ENCODE measurements at places on chromosomes 11 and 22.

DNA sequence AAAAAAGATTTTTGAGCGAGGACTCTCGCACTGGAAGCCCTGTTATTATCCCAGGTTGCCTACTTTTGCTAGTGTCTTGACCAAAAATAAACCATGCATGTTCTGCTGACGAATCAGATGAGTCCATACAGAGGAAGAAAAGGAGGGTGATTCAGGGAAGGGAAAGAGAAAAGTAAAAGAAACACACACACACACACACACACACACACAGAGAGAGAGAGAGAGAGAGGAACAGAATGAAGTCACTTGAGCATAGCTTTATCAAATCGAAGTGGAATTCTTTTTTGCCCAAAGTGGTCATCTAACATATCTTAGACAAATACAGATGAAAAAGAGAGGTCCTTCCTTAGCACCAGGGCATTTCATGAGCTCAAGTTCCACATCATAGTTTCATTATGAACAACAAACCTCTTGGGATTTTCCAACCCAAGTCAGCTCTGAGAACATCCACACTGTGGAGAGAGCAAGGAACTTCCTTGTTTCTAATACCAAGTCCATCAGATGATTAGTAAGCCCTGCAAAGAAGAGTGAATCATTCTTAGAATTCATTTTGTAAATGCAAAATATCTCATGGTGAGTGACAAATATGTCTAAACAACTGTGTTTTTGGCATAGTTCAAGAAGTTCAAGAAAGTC, 7.7 kb upstream of the MMP12 start:
- no peak for DNase-seq

DNA sequence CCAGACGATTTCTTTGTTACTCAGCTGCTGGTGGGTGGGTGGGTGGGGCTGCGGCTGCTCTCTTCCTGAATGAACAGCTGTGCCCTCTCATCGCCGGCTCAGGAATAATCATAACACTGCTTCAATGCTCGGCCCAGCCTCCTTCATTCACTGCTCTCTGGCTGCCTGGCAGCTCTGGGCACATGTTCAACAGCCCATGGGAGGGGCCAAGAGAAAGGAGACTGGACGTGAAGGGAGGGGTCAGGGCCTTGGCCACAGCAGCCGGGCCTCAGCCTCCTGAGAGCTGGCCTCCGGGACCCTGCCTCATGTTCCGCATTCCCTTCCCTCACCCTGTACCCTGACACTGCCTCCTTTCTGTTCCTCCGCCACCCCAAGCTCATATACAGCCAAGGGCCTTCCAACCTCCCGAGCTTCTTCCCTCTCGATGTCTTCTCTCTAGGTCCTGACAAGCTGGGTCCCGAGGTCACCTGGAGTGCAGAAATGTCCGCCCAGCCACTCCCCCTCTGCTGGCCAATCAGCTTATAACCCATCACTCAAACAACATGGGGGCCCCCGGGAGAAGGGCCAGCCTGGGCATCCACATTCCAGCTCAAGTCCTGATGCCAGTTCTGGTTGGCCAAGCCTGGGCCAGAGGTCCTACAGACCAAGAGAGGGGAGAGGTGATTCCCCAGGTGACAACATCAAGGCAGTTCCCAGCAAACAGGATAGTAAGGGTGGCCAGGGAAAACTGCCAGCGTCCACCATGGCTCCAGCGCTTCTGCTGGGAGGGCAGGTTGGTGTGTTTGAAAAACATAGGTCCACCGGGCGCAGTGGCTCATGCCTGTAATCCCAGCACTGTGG, 3.2 kb upstream of the CSDC2 start:
- DNase-seq, result no peak

DNA sequence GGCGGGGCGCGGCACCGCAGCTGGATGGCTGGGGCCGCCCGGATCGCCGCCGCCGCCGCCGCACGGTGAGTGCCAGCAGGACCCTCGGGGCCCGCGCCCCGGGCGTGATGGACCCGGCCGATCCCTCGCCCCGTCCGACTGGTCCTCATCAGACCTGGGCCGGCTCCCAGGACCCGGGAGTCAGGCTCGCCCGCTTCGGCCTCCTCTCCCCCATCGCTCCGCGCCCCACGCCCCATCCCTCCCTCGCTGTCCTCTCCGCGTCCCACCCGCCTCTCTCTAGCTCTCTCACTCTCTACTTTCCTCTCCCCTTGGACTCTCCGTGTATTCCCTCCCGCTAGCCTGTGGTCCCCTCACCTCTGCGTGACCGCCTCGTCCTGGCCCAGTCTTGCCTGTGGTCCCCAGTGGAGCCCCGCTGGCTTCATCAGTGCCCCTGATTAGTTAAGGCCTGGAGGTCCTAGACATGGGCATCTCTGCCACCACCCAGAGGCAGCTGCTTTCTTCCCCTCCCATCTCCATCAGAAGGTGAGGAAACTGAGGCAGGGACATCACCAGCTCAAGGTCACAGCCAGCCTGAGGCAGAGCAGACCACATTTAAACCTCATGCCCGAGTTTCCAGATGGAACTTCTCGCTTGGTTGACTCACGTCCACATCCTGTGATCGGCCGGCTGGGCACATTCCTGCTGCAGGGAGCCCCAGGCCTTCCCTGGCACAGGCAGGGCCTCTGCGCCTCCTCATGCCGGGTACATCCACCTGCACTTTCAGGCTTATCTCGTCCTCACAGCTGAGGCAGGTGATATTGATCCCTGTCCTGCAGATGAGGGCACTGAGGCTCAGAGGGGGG, 429 bp downstream of the SLC39A13 start:
- DNase-seq, result no peak

- no peak for DNase-seq
These were observed 13.3 kb upstream of the C11orf91 start for GRCh38 chr11:33713856-33714398.

DNA sequence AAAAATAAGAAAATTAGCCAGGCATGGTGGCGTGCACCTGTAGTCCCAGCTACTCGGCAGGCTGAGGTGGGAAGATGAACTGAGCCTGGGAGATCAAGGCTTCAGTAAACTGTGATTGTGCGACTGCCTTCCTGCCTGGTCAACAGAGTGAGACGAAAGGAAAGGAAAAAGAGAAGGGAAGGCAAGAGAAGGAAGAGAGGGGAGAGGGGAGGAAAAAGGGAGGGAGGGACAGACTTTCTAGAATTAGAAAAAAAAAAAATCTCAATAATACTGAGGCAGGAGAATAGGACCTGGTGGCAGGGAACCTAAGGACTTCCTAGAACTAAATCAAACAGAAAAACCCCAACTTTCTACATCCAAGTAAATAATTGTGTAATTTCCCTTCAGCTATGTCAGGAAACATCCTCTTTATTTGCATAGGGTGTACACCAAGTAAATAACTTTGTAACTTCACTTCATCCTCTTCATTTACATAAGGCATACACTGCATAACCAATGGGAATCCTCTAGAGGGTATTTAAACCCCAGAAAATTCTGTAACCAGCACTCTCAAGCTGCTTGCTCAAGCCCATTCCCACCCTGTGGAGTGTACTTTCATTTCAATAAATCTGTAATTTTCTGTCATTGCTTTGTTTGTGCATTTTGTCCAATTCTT, 8.7 kb downstream of the SBF2 start:
- no peak for DNase-seq

- no peak for DNase-seq
These were observed 171.0 kb upstream of the ARHGAP20 start for GRCh38 chr11:110883256-110883655.

- no peak for DNase-seq
These were observed 28.4 kb upstream of the SIK2 start for GRCh38 chr11:111573821-111574249.

DNA sequence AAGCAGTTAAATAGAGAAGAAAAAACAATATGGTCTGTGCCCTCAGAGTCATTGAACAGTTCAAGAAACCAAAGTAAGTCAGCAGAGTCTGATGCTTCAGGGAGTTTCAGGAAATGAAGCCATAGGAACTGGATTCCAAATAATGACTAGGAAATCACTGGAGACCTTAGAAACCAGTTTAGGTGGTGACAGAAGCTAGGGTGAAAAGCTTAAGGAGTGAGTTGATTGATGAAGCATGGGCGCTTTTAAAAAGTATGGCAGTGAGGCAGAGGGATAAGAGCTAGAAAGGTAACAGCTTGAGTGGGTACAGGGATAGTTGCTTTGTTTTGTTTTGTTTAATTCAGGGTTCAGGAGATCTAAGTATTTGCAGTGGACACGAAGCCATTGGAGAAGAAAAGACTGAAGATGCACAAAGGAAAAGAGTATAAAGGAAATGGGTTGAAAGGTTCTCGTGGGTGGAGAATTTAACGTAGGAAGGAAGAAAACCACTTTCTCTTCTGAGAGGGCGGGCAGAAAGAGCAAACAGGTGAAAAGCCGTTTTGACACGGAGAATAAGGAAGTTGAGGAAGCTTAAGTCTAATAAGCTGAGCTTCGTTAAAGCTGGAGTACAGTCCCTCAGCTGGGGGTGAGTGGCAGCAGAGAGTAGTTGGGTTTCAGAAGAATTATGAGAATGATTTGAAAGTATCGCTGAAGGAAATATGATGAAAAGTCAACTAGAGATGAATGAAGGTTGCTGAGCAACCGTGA, 14.8 kb downstream of the SGSM3 start:
- DNase-seq, result no peak

DNA sequence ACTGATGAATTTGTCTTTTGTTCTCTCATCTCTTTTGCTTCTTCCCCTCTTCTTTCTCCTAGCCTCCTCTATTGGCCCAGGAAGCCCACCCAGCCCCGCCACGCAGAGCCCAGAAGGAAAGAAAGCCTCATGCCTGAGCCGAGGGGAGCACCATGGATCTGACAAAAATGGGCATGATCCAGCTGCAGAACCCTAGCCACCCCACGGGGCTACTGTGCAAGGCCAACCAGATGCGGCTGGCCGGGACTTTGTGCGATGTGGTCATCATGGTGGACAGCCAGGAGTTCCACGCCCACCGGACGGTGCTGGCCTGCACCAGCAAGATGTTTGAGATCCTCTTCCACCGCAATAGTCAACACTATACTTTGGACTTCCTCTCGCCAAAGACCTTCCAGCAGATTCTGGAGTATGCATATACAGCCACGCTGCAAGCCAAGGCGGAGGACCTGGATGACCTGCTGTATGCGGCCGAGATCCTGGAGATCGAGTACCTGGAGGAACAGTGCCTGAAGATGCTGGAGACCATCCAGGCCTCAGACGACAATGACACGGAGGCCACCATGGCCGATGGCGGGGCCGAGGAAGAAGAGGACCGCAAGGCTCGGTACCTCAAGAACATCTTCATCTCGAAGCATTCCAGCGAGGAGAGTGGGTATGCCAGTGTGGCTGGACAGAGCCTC, 3.8 kb downstream of the ZBTB16 start:
- DNase-seq, result no peak

DNA sequence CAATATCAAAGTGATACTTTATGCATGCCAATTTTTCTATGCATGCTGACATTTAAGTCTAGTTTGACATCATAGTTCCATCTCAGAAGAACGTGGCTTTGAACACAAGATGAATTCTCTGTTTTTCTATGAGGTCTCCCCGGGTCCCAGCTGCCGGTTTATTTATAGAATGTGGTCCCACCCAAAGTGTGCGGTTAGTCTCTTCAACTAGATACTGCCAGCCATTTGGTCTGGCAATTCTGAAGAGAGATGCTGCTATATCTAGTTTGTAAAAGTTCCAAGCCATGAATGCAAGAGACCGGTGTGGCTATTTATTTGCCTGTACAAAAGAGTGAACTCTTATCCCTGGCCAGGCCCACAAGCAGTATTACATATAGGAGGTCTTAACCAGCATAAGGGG, 9.2 kb downstream of the OR5A2 start:
- DNase-seq, result no peak

- DNase-seq, result peak; percentile 52
These were observed 25.6 kb downstream of the YWHAH start for GRCh38 chr22:31969789-31970489.
